ENCODE measurements at places on chromosomes 3 and 15.

DNA sequence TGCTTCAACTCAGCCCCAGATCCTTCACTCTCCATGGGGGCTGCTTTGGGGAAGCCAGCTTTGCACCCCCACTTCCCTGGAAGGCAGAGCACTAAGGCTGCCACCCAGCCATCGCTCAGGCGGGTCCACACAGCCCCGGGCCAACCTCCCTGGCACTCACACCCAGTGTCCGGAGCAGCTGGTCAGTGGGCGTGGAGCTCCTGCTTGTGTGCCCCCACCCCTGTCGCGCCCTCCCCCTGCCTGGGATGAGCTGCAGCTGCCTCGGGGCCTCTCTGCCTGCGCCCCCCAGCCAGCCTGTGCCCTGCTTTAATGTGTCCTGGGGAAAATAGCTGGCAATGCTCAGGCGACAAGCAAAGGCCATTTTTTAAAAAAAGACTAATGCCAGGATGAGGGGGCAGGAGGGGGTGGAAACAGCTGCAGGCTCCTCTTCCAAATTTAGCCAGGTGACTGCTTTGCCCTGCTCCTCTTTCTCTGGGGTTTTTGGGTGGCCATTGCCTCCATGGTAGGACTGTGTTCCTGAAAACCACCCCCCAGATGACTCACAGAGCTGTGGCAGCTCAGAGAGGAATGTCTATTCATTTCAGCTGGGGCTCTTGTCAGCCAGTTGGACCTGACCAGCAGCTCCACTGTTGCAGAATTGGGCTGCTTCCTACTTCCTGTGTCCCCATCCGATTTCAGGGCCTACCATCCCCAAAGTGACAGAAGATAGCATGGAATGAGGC, 65.0 kb downstream of the CEMIP start:
- DNase-seq = no peak

DNA sequence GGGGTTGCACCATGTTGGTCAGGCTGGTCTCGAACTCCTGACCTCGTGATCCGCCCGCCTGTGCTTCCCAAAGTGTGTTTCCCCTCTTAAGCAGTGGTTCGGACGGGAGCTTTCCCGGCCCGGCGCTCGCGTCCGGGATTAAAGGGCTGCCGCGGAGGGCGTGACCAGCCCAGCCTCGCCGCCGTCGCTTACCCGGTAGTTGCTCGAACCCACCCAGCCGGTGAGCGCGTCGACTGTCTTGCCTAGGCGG, 513 bp downstream of the CLASP2 start:
- DNase-seq = peak; percentile 45

GRCh38 chr3:128149650-128150049, 3.6 kb upstream of the EEFSEC start:
- no peak for DNase-seq

- no peak for DNase-seq
These were observed 9.2 kb downstream of the CCDC14 start for GRCh38 chr3:123951522-123952447.

DNA sequence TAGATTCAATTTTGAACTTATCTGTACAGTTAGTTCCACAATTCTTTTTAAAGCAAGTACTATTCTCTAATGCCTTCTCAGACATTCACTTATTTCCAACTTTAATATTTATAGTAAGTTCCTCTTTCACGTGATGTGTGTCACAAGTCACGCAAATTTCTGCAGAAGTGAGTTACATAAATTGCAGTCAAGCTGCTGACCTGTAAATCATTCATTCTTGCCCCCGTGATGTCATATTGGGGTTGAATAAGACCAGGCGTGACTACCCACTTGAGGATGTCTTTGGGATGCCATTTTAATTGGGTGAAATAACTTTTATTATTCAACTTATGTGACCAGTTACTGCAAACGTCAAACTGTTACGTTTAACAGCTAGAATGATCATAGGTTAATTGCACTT, 15.1 kb downstream of the PPARG start:
- DNase-seq = no peak
